GM12891 (cell line): ENCODE measurements at places on chromosomes 4 and X.

- no peak for DNase-seq
Measured at GRCh38 chr4:173522951-173523395, 7.1 kb downstream of the HAND2 start.

DNA sequence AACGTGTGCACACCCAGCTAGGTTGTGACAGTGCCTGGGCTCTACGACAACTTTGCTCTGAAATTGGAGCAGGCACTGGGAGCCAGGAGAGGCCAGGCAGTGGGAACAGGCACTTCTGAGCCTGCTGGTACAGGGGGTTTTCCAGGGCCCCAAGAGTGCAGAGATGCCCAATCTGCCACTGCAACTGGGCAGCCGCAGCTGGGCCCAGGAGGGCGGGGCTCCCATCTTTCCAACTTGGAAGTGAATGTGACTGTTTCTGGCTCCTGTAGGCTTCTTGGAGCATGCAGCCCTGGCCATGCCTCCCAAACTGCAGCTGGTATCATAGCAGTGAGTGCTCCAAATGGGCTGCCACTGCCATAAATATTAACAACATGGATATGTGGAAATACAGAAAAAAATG lies 465.1 kb upstream of the PABPC4L start:
- no peak for DNase-seq

- no peak for DNase-seq
Measured at GRCh38 chr4:26052663-26053541, 138.9 kb downstream of the SMIM20 start.

GRCh38 chr4:169110633-169111032 lies 100.6 kb upstream of the CBR4 start:
- DNase-seq: no peak

DNA sequence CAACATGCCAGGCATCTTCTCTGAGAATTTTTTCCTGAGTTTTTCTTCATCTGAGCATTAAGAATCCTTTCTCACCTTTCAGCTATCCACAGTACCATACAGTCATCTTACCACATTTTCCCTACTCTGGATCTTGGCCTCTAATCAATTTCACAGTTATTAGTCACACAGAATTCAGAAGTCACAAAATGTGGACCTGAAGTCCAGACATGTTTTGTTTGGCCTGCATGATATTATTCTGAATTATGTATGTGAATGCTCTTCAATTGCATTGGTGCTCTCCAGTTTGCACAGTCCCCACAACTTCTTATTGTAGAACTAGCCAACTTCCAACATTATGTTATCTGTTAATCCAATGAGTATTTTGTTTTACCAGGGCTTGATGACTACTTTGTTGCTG lies 102.3 kb upstream of the GRIA3 start:
- no peak for DNase-seq

GRCh38 chr4:99594818-99595217 lies 20.2 kb downstream of the MTTP start:
- no peak for DNase-seq

DNA sequence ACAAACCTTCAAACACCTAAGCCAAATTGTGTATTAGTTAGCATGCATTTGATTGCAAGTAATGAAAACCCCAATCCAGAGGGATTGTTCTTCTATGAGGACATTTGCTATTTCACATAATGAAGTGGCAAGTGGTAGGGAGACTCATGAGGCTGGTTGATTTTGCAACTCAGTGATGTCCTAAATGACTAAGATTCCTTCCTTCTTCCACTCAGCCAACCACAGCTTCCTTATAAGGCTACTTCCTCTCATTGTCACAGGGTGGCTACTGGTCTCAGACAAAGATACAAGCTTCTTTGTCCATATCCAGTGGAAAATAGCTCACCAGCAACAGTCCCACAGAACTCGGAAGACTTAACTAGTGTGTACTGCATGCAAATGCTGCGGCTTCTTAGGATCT lies 5.3 kb upstream of the OTC start:
- no peak for DNase-seq

DNA sequence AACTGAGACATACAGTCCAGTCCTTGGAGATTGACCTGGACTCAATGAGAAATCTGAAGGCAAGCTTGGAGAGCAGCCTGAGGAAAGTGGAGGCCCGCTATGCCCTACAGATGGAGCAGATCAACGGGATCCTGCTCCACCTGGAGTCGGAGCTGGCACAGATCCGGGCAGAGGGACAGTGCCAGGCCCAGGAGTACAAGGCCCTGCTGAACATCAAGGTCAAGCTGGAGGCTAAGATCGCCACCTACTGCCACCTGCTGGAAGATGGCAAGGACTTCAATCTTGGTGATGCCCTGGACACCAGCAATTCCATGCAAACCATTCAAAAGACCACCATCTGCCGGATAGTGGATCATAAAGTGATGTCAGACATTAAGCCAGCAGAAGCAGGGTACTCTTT lies 20.4 kb upstream of the FRMPD3 start:
- DNase-seq: no peak

GRCh38 chr4:28006021-28006420 lies 1145.4 kb downstream of the STIM2 start:
- no peak for DNase-seq

DNA sequence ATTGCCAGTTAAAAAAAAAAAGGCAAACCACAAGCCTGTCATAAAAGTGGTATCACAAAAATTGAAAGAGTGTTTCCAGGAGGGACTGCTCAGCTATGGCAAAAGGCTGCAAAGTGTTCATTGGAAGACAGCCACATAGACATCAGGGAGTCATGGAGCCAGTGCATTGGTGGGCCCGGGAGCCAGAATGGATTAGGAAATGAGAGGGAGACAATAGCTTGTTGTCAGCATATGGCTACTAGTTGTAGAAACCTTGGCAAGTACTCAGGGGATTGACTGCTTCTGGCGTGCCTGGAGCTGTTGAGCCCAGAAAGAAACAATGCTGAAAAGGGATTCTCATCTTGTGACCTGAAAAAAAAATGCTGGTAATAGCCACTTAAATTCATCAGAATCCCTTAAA lies 5.0 kb downstream of the GAR1 start:
- DNase-seq: no peak

DNA sequence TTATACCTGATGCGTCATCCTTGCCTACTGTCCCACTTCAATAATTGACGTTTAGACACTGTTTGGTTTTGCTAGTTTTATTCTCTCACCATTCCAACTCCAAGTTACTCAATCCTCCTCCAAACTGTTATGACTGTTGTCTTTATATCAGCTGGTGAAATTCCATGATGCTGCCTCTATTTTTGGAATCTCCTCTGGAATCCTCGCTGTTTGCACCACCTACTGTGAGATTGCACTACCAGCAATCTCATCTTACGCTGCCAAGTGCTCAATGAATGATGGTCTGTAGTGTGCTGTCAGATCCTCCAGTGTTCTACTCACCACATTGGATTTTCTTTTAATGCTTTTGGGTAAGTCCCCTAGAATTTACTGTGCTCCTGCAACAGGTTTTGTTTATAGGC lies 13.2 kb upstream of the PCDH18 start:
- DNase-seq: no peak

GRCh38 chr4:150306719-150307118 lies 228.5 kb downstream of the DCLK2 start:
- no peak for DNase-seq

DNA sequence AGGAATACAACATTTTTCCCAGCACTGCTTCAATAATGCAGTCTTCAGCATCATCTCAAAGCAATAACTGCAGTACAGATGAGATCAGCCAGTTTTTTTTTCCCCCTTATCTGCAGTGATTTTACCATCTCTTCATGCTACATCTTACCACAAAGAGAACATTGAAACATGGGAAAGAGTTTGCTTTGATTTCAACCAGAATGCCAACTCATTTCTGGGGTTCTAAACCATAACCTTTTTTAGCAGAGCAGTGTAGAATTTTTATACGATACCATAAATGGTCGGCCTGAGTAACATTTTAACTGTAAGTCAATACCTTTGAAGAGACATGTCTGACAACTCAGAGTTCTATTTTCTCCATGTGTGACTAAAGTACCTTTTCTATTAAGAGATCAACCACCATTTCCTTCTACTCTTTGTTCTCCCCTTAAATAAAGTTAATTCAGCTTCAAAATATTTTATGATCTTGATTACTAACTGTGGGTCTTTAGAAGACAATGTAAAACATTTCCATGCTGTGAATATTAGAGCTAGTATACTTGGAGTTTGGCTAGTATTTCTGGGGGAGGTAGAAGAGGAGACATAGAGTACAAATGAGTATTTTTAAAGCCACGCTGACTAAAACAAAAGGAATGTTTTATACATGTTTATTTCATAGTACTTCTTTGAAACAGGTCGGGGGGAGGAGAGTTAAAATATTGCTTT lies 69.1 kb downstream of the TET2 start:
- no peak for DNase-seq

- no peak for DNase-seq
Measured at GRCh38 chrX:148804579-148805355, 304.4 kb downstream of the AFF2 start.

DNA sequence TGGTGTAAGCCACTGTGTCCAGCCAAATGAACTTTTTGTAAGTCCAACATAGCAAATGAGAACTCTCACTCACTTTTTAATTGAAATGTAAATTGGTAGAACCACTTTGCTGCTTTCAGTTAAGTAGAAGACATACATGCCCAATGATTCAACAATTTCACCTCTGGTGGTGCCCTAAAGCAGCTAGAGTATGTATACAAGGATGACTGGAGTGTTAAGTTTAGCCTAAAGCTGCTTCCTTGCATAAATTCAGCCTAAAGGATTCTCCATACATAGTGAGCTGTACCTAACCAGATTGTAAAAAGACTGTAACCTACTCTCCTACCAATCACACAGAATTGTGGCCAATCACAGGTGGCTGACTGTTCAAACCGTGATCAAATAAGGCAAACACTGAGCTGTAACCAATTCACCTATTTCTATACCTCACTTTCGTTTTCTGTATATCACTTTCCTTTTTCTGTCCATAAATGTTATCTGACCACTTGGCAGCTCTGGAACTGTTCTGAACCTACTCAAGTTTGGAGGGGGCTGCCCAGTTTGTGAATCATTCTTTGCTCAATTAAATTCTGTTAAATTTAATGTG lies 39.9 kb downstream of the PDS5A start:
- no peak for DNase-seq

DNA sequence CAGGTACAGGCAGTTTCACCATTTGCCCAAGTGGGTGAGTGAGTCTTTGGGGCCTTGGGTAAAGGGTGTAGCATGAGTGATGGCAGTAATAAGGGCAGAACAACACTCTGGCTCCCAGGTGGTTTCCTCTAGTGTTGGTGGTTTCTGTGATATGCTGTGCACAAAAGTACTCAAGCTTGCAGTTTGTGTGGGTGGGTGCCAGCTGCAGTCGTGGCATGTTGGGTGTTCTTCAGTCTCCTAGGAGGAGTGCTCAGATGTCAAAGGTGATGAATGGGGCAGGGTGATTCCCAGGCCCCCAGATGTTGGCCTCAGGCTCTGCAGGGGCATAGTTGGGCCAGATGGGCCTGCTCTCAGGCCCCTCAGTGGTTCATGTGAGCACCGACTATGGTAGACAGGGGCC lies 166.1 kb upstream of the KLF8 start:
- DNase-seq: no peak

DNA sequence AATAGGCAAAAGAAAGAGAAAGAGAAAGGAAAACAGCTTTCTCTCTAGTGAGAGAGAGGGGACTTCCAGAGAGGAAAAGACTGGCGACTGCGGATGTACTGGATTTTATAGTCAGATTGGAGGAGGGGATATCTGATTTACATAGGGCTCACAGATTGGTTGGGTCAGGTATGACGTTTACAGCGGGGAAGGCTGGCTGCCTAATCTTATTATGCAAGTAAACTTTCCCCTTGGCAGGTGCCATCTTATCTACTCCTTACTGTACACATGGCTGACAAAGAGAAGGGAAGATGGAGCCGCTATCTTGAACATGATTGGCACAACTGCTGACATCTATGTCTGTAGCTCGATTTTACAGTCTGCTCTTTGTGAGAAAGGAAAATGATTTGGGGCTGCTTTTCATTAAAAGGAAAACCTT lies 25.4 kb downstream of the RBPJ start:
- no peak for DNase-seq

DNA sequence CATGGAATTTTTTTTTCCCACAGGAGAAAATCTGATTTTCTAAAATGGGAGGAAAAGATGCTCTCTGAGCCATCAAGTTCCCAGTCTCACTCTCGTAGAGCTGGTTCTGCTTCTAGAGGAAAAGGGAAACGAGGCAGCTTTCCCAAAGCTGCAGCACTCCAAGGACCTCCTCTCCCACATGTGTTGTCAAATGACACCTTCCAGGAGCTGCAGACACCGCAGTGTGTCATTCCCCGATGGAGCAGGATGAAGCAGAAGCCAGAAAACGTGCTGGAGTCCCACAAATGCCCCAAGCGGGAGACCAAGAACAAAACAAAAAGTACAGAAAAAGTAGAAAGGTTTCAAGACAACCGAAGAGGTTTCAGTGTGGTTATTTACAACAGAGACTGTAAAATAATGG lies 348.1 kb downstream of the ARHGAP10 start:
- no peak for DNase-seq

- no peak for DNase-seq
Measured at GRCh38 chrX:65697211-65697641, 29.8 kb downstream of the MSN start.

- DNase-seq: no peak
Measured at GRCh38 chr4:38605181-38605752, 58.7 kb upstream of the KLF3 start.

- DNase-seq: no peak
Measured at GRCh38 chrX:22970861-22971260, 28.9 kb upstream of the DDX53 start.

DNA sequence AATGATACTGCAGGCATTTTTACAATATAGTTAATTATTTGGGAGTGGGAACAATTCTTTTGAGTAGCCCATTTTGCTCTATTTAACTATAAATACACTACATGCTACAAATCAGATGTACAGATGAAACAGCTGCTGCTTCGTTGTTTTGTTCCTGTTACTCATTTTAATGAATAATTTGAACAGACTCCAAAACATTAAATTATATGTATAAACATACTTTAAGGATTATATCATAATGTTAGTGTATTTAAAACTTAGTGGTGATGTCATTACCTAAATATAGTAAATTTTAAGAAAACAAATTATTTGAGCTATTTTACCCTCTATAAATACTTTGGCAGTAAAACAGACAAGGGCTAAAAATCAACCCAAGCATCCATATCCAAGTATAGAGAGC lies 60.7 kb downstream of the GAB1 start:
- DNase-seq: no peak
